ENCODE measurements at places on chromosomes 5 and 9. TPM values are rescaled to one million over a fixed set of nuclear protein-coding genes. Genes with fewer than 3 reads are reported as not detected.

Gene DNAJB5
- 0.79 TPM for total RNA-seq

- no peak for DNase-seq
- H3K36me3 ChIP-seq = no peaks in the 10 kb centered on the region
- H3K4me1 ChIP-seq = no peaks in the 10 kb centered on the region
Observed at GRCh38 chr5:51664491-51665250, 281.4 kb downstream of the ISL1 start.

GRCh38 chr9:73889023-73889422, 608.1 kb upstream of the RORB start:
- no peak for DNase-seq
- no peak overlapping the region for H3K27ac ChIP-seq
- no peak overlapping the region for H3K4me3 ChIP-seq
- no peaks in the 10 kb centered on the region for H3K27me3 ChIP-seq

DNA sequence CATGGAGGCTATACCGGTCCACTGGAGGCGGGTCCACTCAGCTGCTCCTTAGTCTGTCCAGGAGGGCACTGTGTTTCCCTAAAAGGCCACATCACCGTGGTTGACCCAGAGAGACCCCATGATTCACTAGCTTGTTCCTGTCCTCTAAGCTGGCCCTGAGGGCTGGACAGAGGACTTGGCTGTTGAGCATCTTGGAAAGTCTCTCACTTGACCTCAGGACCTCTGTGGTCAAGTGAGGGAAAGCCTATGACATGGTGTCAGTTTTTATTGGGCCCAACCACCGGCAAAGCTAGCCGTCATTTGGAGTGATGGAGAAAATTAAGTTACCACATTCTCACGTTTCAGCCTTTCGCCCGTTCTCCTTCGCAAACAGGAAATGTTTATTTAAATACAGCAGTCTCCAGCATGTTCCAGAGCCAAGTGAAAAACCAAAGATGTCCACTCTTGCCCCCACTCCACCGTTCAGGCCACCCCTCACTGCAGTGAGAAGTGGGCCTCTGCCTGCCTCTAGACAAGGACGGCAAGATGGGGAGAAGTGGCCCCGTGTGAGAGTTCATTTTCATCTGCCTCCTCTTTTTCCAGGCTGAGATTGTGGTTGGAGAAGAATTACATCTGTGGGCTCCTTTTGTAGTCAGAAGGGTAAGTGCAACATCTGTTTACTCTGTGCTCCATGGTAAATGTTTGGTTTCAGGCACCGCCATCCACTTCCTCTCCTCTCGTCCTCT, 4.4 kb downstream of the SLIT3 start:
- no peak overlapping the region for H3K4me3 ChIP-seq
- no peak for DNase-seq
- peaks cover 26% of the 10 kb centered on the region for H3K27me3 ChIP-seq
- no peak overlapping the region for H3K27ac ChIP-seq
- H3K36me3 ChIP-seq = no peaks in the 10 kb centered on the region
- H3K4me1 ChIP-seq = no peaks in the 10 kb centered on the region

DNA sequence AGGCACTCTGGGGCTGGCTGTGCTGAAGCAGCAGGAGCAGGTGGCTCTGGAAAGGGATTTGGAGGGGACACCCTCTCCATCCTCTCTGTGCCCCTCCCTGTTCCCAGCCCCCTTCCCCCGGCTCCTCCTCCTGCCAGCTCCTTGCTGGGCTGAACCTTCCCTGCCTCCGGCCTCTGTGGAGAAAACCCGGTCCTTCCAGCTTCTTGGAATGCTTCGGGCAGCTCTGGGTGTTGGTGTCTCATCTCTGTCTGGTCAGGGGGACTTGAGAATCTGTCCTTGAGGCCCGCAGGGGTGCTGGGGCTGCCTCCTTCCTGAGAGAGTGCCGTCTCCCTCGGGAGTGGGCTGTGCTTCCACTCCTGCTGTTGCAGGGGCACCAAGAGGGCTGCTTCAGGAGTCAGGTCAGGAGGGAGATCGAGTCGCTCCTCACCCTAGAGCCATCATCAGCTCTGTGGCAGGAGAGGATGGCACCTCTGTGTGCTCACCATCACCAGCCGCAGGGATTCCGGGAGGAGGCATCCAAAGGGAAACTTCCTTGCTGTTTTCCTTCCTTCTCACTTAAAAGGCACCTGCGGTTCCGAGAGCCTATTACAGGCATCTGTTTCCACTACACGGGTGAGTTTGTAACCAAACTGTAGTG, 30.6 kb downstream of the NDUFS6 start:
- H3K27ac ChIP-seq = no peak overlapping the region
- H3K27me3 ChIP-seq = peaks cover 51% of the 10 kb centered on the region
- no peaks in the 10 kb centered on the region for H3K36me3 ChIP-seq
- H3K4me3 ChIP-seq = no peak overlapping the region

- H3K4me1 ChIP-seq = peaks cover 6% of the 10 kb centered on the region
- H3K36me3 ChIP-seq = no peaks in the 10 kb centered on the region
- no peak overlapping the region for H3K27ac ChIP-seq
- no peak overlapping the region for H3K4me3 ChIP-seq
Observed at GRCh38 chr9:133996531-133997520, 4.7 kb upstream of the VAV2 start.

DNA sequence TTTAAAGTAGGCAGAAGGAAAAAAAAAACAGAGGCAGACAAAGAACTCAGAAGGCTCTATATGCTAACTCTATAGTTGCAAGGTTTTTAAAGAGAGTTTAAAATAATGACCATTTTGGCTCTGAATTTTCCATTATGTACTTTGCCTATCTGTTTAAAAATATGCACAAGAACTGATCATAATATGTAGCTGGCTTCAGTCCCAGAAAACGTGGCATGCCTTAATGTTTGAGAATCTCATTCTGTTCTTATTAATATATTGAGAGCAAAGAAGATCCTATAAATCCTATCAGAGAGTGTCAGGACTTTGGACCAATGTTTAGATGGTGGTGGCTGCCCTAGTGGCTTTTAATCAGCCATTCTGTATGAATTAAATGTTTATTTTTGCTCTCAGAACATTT, 121.5 kb downstream of the JMY start:
- H3K4me1 ChIP-seq = no peaks in the 10 kb centered on the region
- no peak for DNase-seq
- H3K4me3 ChIP-seq = no peak overlapping the region
- H3K27ac ChIP-seq = no peak overlapping the region
- H3K27me3 ChIP-seq = no peaks in the 10 kb centered on the region

Gene DMRTA1
- total RNA-seq = 1.1 TPM

DNA sequence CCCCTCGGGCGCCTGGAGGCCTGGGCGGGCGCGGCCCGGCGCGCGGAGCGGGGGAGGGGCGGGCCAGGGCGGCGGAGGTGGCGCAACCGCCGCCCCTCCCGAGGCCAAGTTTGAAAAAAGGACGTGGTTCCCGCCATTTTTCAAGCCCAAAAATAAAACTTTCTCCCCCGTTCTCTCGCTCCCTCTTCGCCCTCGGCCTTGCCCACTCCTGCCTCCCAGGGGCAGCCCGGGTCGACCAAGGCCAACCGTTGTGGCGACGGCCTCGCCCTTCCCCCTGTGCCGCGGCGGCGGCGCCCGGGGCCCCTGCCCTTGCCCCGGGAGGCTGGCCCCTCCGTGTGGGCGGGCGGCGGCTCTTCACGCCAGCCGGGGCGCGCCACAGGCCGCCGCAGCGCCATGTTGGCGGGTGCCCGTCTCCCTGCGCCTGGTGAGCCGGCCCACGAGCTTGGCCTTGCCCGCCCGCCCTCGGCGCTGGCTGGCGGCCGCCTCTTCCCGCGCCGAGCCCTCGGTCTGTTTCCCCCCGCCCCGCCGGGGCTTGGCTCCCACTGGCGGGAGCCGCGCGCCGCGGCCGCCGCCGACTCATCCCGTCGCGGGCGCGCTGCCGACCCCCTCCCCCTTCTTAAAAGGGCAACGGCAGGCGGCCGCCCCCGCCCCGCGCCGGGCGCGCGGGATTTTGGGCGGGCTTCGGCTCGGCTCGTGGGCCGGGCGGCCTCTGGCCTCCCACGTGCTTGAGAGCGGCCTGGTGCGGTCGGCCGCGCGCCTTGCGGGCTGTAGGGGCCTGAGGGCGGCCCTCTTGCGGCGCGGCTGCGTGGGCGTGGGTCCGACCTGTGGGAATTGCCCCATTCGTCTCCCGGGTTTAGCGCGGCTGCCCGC, 1.3 kb downstream of the ANP32B start:
- DNase-seq = peak; percentile 38
- H3K4me1 ChIP-seq = peaks cover 51% of the 10 kb centered on the region
- H3K27ac ChIP-seq = peak overlapping the region; percentile 91
- peak overlapping the region; percentile 92 for H3K4me3 ChIP-seq

DNA sequence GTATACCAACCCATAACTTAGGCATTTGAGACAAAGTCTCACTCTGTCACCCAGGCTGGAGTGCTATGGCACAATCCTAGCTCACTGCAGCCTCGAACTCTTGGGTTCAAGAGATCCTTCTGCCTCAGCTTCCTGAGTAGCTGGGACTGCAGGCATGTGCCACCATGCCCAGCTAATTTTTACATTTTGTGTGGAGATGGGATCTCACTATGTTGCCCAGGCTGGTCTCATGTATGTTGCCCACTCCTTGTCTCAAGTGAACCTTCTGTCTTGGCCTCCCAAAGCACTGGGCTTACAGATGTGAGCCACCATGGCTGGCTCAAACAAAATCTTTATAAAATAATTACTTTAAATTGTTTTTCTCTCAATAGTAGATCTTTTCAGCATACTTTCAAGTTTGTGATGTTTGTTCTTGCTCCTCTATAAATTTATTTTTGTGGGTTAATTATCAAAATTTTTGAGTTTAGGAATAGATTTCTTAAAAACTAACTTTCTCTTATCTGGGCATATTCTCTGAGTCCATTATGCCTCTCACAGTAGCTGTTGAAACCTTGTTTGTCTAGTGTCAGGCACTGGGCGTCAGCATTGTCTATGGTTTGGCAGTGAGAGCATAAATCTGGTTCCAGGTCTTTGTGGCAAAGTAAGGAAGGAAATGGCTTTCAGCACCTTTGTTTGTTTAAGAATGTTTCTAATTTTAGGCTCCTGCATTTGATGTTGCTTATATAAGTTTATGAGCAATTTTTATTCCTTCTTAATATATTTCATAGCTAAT, 38.7 kb downstream of the NLN start:
- no peaks in the 10 kb centered on the region for H3K36me3 ChIP-seq
- no peak overlapping the region for H3K27ac ChIP-seq
- no peaks in the 10 kb centered on the region for H3K27me3 ChIP-seq
- no peak overlapping the region for H3K4me3 ChIP-seq

DNA sequence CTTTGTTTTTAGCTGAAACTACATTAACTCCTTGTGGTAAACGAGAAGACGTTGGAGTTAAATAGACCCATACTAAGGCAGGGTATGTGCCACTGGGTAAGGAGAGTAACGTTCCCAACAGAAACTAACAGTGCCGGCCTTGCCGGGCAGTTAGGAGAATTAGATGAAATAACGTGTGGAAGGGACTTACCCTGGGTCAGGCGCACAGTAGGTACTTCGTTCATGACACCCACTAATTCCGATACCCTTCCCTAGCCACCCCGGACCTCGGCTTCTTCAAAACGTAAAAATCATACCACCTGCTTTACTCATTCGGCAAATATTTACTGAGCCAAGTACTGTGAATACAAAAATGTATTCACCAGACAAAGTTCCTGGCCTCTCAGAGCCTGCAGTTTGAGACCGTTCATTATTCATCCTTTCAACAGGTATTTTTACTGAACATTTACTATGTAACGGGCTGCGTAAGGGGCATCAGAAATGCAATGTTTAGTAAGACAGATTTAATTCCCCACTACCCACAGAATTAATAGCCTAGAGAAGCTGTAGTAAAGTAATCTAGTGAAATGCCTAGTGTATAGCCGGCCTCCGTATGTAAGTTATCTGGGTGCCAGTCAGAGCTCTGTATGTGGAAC, 3.2 kb upstream of the SMIM23 start:
- H3K36me3 ChIP-seq = no peaks in the 10 kb centered on the region
- peaks cover 6% of the 10 kb centered on the region for H3K27me3 ChIP-seq
- H3K27ac ChIP-seq = no peak overlapping the region
- H3K4me3 ChIP-seq = no peak overlapping the region
- no peak for DNase-seq

DNA sequence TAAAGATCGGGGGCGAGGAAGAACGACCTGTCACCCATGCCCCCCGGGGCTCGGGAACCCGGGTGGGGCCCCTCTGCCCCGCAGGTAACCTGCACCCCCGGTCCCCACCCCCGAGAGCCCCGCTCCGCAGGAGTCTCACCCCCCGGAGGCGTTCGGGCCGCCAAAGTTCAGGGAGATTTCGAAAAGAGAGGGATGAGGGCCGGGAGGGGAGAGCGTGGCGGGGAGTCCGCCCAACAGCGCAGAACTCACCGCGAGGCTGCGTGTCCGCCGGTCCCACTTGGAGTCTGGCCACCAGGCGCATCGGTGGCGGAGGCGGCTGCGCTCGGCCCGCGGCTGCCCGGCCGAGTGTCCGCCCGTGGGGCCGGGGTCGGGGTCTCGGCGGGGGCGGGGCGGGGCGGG, at the start of gene PHF19:
TSS of gene PHF19 (minus strand) at position 347 of the 399 bp plus-strand sequence. CDS start 2,447 bp downstream, outside the sequence.
- DNase-seq = no peak
- H3K4me3 ChIP-seq = peak within 1 kb of the TSS; percentile 87
- H3K4me1 ChIP-seq = peaks cover 49% of the 10 kb centered on the region
- peak within 1 kb of the TSS; percentile 76 for H3K27ac ChIP-seq
- H3K27me3 ChIP-seq = no peaks in the 10 kb centered on the region

GRCh38 chr5:149366169-149366729, 8.4 kb downstream of the PCYOX1L start:
- no peak overlapping the region for H3K4me3 ChIP-seq
- H3K36me3 ChIP-seq = no peaks in the 10 kb centered on the region
- no peak overlapping the region for H3K27ac ChIP-seq
- H3K27me3 ChIP-seq = no peaks in the 10 kb centered on the region
- H3K4me1 ChIP-seq = no peaks in the 10 kb centered on the region

Gene PTGS1
- 1.8 TPM for total RNA-seq

Gene HNRNPK
- 403 TPM for total RNA-seq

GRCh38 chr9:131330814-131331600, 41.5 kb downstream of the PLPP7 start:
- H3K27ac ChIP-seq = no peak overlapping the region
- peaks cover 14% of the 10 kb centered on the region for H3K4me1 ChIP-seq
- H3K27me3 ChIP-seq = no peaks in the 10 kb centered on the region
- H3K4me3 ChIP-seq = no peak overlapping the region

Measured in PC-9 (cell line).